ENCODE measurements at places on chromosomes 6 and 20.

GRCh38 chr20:48697845-48698491, 129.8 kb downstream of the PREX1 start:
- DNase-seq: no peak

DNA sequence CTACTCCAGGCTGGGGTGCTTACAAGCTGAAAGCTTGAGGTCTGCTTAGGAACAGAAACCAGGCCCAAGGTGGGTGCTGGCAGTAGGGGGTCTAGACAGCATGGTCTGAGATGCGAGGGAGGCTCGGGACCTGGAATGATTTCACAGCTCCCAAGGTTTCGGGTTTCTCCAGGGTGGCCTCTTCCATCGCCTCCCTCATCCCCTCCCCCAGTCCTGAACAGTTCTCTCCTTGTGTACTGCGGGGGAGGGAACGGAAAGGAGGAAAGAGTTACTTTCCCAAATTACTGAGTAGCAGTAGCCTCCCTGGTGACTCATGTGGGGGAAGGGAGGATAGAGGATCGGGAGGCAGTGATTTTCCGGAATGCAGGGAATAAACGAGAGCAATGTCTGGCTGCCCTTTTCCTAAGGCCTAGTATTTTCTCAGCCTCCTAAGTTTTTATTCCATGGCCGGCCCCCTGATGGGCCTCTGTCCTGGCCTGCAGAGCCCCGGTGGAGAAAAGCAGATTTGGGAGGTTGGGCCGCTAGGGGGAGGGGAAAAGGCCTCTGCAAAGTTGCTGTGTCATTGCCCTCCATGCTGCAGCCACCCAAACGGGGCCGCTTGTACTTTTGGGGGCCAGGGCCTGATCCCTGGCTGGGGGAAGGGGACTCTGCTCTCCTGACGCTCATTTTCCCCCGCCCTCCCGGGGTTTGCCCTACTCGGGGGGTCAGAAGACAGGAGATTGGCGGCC, 1.5 kb downstream of the BRD2 start:
- DNase-seq: peak; percentile 54

DNA sequence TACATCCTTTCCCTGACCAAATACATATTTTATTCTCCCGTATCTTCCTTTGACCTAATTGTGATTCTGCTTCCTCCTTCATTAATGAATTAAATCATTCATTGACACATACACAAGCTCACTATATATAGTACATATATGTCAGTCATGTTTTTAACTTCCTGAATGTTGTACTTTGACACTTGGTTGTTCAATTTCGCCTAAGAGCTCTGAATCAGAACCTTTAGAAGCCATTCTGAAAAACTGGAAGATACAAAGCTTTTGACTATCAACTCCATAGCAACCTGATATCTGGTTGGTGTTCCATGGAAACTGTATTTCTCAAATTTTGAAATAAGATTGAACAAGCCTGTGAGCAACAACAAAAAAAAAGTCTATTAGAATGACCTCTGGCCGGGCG, 27.3 kb upstream of the HFE start:
- no peak for DNase-seq

GRCh38 chr20:1857466-1857865, 37.7 kb upstream of the SIRPA start:
- no peak for DNase-seq

GRCh38 chr6:83071707-83072106, 4.2 kb downstream of the DOP1A start:
- no peak for DNase-seq

- no peak for DNase-seq
Measured at GRCh38 chr6:151370509-151371078, 20.8 kb downstream of the ZBTB2 start.

DNA sequence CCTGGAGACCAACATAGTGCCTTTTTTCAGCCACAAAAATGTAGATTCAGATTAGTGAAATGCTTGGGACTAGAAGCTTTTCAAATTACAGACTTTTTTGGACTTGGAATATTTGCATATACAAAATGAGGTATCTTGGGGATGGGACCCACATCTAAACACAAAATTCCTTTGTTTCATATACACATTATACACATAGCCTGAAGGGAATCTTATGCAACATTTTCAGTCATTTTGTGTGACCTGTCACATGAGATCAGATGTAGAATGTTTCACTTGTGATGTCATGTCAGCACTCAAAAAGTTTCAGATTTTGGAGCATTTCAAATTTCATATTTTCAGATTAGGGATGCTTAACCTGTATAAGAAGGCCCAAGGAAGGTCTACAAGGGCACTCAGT, 44.5 kb upstream of the ALDH8A1 start:
- no peak for DNase-seq

GRCh38 chr20:13991311-13991710, 897 bp upstream of the SEL1L2 start:
- DNase-seq: no peak

GRCh38 chr6:136950436-136951126, 28.5 kb downstream of the SLC35D3 start:
- no peak for DNase-seq

- DNase-seq: no peak
Measured at GRCh38 chr6:132147530-132148011, 196.4 kb upstream of the CCN2 start.

GRCh38 chr6:156617376-156617775, 159.8 kb upstream of the ARID1B start:
- DNase-seq: no peak

DNA sequence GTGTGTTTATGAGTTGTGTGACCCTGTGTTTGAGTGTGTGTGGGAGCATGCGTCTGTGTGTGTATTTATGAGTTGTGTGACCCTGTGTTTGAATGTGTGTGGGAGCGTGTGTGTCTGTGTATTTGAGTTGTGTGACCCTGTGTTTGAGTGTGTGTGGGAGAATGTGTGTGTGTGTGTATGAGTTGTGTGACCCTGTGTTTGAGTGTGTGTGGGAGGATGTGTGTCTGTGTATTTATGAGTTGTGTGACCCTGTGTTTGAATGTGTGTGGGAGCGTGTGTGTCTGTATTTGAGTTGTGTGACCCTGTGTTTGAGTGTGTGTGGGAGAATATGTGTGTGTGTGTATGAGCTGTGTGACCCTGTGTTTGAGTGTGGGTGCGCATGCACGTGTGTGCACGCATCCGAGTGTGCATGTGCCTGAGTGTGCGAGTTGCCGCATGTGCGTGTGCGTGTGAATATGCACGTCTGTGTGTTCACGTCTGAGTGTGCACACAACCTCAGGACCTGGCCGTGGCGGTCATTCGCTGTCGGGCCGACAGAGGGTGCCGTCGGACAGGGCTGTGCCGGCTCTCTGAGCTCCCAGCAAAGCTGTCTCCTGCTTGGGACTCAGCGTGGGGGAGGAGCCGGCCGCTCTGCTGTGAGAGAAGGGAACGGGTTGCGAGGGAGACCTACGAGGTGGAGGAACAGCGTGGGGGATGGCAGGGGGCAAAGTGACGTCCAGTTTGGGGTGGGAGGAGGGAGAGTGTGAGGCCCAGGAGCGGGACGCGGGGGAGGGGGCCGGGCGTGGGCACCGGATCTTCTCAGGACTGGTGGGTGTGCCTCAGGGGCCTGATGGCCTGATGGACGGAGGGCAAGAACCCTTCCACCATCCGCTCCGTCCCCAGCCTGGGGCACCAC, 19.7 kb downstream of the SLC17A9 start:
- DNase-seq: peak; percentile 78

DNA sequence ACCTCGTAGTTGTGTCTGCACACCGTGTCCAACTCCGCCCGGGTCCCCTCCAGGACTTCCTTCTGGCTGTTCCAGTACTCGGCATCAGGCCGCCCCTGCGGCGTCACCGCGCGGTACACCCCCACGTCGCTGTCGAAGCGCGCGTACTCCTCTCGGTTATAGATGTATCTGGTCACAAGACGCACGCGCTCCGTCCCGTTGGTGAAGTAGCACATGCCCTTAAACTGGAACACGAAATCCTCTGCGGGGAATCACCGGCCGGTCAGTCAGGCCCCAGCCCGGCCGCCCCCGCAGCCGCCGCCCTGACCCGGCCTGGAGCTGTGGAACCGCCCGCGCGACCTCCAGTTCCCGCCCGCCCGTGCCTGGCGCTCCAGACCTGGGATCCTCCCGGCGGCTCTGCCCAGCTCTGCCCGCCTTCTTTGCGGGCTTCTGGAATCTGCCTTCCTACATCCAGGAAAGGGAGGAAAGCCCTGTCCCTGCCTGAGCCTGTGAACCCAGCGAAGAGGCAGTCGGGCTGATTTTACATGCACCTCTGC, 1.6 kb downstream of the HLA-DQB1 start:
- DNase-seq: no peak
